ENCODE measurements at places on chromosomes 5 and 9.

DNA sequence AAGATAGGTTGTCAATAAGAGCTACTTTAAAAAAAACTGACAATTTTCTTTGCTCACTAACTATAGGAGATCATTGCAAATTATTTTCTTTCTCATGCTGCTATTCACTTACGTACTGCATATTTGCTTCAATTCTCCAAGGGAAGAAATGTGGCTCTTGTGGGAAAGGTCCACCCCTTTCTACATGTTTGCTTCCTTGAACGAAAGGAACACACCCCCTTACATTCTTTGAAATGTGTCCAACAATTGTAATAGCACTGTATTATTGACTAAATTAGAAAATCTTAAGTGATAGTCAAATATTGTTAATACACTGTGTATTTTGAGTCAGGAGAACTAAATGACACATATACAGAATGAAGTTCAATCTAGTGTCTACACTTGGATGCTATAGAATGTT is 5.2 kb downstream of the MEF2C start:
- DNase-seq, result no peak

- no peak for DNase-seq
Observed at GRCh38 chr9:134963546-134963945, 45.8 kb upstream of the FCN1 start.

GRCh38 chr9:83330207-83331196 is 207.7 kb downstream of the FRMD3 start:
- no peak for DNase-seq

DNA sequence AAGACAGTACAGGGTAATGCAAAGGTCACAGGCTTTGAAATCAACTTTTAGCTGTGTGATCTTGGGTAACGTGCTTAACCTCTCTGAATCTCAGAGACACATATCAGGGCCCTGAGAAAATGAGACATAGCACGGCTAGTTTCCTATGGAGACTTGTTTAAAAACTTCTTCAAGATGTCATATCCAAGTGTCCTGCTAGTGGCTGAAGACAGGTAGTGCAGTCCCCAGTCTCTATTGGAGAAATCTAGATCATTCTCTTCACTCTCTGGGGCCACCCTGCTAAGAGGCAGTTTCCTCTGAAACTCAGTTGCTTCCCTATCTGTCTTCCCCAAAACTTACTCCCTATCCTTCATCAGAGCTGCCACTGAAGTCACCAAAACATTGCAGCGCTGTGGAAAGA is 30.3 kb upstream of the GRXCR2 start:
- no peak for DNase-seq

- no peak for DNase-seq
Observed at GRCh38 chr5:18920966-18921365, 1067.0 kb downstream of the CDH18 start.

Data from astrocyte of the cerebellum (primary cell).